ENCODE measurements at places on chromosomes 7 and 10.

DNA sequence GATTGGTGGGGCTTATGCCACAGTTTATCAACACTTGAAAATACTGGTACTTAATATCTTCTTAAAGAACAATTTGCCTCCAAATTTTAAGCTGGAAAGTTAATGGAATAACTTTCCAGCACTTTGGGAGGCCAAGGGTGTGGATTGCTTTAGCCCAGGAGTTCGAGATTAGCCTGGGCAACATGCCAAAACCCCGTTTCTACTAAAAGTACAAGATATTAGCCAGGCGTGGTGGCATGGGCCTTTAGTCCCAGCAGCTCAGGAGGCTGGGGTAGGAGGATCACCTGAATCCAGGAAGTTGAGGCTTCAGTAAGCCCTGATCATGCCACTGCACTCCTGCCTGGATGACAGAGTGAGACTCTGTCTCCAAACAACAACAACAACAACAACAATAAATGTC is 56.0 kb downstream of the PRF1 start:
- no peaks in the 10 kb centered on the region for H3K27me3 ChIP-seq
- DNase-seq, result peak; percentile 47
- no peak overlapping the region for H3K27ac ChIP-seq
- no peak overlapping the region for H3K4me3 ChIP-seq

- H3K27me3 ChIP-seq, result no peaks in the 10 kb centered on the region
- H3K36me3 ChIP-seq, result no peaks in the 10 kb centered on the region
- no peak overlapping the region for H3K27ac ChIP-seq
- H3K4me3 ChIP-seq, result no peak overlapping the region
Observed at GRCh38 chr7:102451371-102452054, 13.2 kb downstream of the ALKBH4 start.

DNA sequence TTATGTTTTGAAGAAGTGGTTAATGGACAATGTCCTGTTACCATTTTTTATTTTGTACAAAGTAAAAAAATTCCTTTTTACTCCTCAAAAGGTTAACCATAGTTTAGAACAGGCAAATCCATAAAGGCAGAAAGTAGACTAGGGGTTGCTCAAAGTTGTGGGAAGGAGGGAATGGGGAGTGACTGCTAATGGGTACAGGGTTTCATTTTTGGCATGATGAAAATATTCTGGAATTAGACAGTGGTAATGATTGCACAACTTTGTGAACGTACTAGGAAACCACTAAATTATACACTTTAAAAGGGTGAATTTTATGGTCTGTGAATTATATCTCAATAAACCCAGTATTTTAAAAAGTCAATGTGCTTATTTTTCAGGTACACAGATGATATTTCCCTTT is 35.4 kb upstream of the CDK14 start:
- no peak for DNase-seq
- no peak overlapping the region for H3K27ac ChIP-seq
- no peak overlapping the region for H3K4me3 ChIP-seq
- H3K4me1 ChIP-seq, result no peaks in the 10 kb centered on the region
- H3K27me3 ChIP-seq, result no peaks in the 10 kb centered on the region

DNA sequence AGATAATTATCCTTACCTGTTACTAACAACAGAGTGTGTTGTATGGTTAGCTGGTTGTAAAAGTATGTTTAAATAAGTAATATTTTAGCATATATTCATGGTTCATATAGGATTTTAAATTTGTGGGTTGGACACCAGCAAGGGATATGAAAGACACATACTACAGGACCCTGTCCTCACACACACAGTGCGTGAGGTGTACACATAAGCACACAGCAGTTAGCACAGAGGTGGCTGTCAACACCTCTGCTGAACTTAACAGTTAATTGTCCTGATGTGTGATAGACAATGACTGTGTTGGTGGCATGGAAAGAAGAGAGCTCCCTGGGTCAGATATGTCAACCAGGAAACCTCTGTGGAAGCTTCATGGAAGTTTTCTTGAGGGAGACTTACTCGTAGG is 23.3 kb upstream of the NUP42 start:
- no peak overlapping the region for H3K27ac ChIP-seq
- DNase-seq, result no peak
- peaks cover 11% of the 10 kb centered on the region for H3K36me3 ChIP-seq
- H3K4me1 ChIP-seq, result no peaks in the 10 kb centered on the region

GRCh38 chr7:18357691-18358090 is 137.9 kb upstream of the HDAC9 start:
- H3K4me3 ChIP-seq, result no peak overlapping the region
- no peaks in the 10 kb centered on the region for H3K4me1 ChIP-seq
- no peaks in the 10 kb centered on the region for H3K27me3 ChIP-seq

DNA sequence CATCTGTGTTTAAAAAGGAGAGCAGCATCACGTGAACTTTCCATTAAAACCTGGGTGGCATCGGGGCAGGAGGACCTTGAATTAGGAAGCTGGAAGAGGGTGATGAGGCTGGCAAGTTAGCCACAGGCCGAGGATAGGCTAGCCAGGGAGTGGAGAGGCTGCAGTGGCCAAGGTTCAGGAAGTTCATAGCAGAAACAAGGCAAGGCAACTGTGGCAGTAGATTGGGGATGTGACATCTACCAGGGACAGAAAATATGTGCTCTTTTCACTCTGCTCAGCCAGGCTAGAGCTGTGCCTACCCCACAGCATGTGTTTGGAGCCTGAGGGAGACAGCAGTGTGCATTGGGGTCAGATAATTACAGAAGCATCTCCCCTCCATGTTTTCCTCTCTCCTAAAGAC is 2.2 kb upstream of the INPP5F start:
- H3K27me3 ChIP-seq, result no peaks in the 10 kb centered on the region
- no peak overlapping the region for H3K27ac ChIP-seq
- no peaks in the 10 kb centered on the region for H3K36me3 ChIP-seq
- DNase-seq, result no peak
- no peaks in the 10 kb centered on the region for H3K4me1 ChIP-seq

DNA sequence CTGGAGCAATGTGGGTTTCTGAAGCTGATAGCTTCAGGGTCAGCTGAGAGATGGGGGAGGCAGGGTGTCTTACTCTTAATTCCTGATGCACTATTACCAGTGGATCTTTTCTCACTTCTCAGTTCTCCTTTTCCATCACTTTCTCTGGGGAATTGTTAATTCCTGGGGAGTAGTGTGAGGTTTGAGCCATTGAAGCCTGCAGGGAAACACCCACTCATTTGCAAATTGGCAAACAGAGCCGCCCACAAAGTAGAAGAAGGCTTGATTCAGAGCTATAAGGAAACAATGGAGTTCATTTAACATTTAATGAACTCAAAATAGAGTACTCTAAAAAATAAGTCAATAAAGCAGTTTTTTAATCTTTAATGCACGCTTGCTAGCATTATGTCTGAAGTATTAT is 4.3 kb upstream of the TECTB start:
- H3K36me3 ChIP-seq, result no peaks in the 10 kb centered on the region
- no peak overlapping the region for H3K27ac ChIP-seq
- H3K27me3 ChIP-seq, result no peaks in the 10 kb centered on the region
- DNase-seq, result no peak
- H3K4me3 ChIP-seq, result no peak overlapping the region
- no peaks in the 10 kb centered on the region for H3K4me1 ChIP-seq

All from lung (tissue), 17 donors.